ENCODE measurements at places on chromosomes 1 and 21.
A peak's percentile ranks its signal among the peaks of the same experiment; 100 is the strongest.

GRCh38 chr1:174032671-174033222 lies 10.6 kb upstream of the RC3H1 start:
- no peak for DNase-seq

DNA sequence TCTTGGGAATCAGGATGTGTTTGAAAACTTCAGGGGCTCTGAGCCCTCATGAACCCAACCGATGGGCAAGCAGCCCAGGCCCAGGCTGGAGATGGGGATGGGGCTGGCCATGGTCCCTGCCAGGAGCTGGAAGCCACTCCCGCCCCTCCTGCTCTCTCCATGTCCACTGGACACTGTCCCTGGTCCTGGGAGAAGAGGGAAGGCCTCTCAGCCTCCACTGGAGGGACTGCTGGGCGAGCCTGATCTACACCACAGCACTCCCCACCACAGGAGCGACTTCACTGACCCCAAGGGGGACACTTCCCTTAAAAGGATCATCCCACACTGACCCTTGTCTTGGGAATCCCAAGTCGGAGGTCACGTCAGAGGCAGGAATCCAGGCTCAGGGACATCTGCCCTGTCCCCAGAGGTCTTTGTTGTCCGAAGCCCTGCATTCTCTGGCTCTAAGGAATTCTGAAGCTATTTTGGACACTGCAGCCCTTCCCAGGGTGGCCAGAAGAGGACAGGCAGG lies 16.9 kb upstream of the COL18A1 start:
- DNase-seq, result no peak

DNA sequence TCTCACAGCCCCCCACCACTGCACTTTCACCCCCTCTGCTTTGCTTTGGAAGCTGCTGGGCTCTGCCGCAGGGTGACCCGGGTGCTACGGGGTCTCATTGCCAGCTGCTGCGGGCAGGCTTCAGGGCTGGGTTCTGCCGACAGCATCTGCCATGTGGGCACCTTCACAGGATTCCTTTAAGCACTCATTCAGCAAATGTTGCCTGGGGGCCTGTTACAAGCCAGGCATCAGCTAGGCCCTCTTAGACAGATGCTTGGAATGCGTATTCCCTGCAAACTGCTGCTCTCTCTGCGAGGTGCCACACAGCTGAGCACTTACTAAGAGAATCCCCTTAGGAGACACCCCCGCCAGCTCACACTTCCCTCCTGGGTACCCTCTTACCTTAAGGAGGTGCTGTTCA lies 29.2 kb downstream of the COL16A1 start:
- DNase-seq, result no peak

- DNase-seq, result peak; percentile 49
These were observed 7.4 kb downstream of the DOP1B start for GRCh38 chr21:36163750-36164741.

- no peak for DNase-seq
These were observed 9.2 kb downstream of the DENND4B start for GRCh38 chr1:153937331-153937730.

- peak; percentile 70 for DNase-seq
These were observed 9.6 kb upstream of the ADORA1 start for GRCh38 chr1:203117611-203118575.

- no peak for DNase-seq
These were observed 143.5 kb downstream of the SLC30A10 start for GRCh38 chr1:219784660-219785381.

DNA sequence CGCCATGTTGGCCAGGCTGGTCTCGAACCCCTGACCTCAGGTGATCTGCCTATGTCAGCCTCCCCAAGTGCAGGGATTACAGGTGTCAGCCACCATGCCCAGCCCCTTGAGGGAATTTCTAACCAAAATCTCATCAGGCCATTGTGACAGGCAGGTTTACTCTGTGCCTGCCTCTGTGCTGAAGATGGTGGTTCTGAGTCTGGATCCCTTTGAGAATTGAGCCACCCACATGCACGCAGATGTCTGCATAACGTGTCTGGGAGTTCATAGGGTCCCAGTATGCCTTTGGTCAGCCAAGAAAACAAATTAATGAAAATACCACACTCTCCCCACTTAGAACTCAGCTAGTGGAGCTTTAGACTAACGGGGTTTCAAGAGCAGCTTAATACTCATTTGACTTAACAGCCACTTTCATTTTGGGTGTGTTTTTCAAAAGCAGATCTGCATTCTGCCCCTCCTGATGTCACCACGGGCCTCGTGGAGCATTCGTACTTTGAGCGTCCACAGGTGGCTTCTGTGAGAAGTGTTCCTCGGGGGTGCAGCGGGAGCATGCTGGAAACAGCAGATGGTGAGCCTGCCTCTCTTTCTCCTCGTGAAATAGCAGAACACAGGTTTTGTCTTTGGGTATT lies 45.3 kb downstream of the DIP2A start:
- no peak for DNase-seq

- DNase-seq, result no peak
These were observed 9.0 kb downstream of the DDX59 start for GRCh38 chr1:200660719-200661118.

DNA sequence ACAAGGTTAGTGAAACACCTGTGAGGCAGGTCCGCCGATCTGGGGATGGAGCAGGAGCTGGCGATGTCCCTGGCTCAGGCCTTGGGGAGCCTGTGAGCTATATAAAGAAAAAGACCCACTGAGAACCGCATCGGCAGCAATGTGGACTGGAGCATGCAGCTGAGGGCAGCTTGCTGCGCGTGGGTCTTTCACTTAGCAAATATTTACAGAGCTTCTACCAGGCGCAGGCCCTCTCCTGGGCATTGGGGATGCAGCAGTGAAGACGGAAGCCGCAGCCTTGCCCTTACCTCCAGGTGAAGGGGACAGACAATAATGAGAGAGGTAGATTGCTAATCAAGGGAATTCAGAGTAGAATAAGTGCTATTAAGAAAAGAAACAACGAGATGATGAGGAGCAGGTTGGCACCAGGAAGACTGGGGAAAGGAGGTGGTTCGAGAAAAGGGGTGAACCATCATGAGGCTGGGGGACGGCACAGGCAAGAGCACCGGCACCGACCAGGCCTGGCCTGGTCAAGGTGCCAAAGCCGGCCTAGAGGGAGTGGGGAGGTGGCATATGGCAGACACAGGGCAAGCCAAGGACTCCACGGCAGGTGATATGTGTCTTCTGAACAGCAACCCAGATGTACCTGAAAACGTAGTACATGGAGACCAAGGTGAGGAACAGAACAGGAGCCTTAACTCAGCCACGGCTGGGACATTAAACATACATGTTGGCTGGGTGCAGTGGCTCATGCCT lies 60.7 kb upstream of the PAX7 start:
- DNase-seq, result no peak

DNA sequence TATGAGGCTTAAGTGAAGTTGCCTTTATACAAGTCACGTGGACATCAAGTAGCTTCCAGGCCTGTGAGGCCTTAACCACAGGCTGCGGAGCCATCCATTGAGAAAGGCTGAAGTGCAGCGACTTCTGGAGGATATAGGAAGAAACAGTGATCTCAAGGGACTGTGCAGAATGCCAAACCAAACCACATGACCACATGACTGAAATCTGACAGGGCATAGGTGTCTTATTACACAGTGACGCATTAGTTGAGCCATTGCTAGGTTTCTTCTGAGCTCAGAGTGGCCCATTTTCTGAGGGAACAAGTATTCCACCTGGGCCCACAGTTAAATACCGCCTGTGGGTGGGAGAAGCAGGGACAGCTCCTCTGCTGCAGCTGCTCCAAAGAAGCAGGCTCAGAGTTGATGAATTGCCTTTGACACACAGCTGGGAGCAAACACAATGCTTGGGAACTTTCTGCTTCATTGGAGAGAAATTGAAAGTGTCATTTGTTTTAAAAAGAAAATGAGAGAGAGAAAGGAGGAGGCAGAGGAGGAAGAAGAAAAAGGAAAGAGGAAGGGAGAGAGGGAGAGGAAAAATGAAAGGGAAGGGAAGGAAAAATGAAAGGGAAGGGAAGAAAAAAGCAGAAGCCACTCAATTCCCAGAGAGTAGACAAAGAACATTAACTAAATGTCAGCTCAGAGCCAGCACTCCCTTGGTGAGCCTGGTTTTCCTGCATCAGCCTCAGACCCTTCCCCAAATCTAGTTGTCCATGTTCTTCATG lies 94.4 kb downstream of the COLGALT2 start:
- peak; percentile 34 for DNase-seq

DNA sequence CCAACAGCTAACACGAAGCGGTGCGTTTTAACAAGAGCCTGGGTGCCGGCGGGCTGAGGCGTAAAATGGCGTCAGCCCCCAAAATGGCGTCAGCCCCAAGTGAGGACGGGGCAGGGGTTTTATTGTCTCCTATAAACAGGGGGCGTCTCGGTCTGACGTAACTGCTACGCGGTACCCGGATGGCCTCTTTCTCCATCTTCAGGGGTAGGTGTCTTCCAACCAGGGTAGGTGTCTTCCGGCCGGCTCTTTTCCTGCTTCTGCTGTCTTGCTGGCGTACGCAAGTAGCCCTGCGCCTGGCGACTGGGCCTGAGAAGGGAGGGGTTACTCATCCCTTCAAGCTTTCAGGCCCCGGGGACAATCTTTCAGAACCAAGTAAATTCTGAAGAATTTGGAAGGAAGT lies 45.3 kb downstream of the LGR6 start:
- no peak for DNase-seq

DNA sequence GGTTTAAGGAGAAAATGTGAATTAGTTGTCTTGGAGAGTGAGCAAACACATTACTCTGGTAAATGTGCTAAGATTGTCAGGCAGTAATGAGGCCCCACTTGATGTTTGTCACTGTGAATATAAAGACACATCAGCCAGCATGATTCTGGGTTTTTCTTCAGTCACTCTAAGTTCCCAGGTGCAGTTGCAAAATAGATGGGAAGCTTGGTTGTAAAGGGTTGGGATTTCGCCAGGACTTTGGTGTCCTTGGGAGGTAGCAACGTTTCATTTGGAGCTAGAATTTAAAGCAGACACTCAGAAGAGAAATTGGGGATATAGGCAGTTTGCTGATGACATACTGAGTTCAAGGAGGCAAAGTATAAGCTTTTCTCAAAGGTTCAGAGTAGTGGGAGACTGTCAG lies 154.3 kb downstream of the MAST2 start:
- no peak for DNase-seq

- no peak for DNase-seq
These were observed 600 bp downstream of the ASTN1 start for GRCh38 chr1:177163844-177164379.

GRCh38 chr21:46168659-46169386 lies 13.4 kb upstream of the FTCD start:
- no peak for DNase-seq

DNA sequence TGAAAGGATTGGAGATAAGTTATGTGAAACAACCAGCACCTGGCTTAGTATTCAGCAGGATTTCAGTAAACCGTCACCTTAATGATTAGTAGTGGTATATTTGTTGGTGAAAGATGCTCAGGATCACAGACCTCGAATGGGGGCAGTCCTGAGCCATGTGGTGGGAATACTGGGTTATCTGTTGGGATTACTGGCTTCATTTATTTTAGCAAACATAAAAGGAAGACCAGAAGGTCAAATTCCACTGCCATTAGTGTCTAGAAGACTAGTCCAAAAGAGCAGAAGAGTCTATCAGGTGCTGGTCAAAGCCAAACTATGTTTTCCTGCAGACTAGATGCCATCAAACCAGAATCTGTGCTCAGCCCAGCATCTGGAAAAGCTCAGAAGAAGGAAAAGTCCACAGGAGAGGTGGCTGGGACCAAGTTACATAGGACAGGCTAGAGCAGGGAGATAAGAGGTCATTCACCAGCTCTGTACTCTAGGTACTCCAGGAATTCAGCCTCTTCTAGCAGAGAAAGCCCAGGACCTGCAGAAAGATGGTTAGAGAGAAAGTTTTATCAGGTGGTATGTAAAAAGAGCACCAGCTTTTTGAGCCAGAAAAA lies 343.4 kb downstream of the PLPP3 start:
- DNase-seq, result no peak

DNA sequence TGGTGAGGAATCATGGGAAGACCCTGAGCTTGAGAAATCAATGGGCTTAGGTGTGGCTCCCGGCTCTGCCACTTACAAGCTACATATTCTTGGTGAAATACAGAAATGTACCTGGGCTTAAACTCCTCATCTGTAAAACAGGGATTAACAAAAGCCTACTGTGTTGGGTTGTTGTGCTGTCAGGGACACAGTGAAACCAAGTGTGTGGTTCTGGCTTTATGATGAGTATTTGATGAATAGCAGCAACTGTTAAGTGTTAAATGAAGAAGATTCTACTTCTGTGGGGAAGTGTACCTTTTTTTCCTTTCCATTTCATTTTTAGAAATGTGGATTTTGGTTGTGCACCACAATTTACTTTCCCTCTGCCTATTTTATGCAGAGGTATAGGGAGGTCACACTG lies 41.1 kb upstream of the DUSP10 start:
- no peak for DNase-seq

GRCh38 chr1:24489674-24490073 lies 13.0 kb upstream of the RCAN3 start:
- no peak for DNase-seq

DNA sequence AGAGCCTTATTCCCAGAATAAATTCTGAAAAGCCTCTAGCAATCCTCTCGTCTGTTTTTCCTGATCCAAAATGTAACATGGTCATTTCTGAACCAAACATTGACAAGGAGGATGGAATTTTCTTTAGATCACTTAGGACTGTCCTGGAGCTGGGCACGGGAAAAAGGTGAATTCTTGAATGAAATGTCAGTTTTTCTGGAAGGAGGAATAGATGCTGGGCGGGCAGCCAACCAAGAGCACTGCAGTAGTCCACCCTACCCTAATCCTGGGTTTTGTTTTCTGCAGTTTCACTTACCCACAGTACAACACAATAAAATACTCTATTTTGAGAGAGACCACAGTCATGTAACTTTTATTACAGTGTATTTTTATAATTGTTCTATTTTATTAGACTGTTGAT lies 20.9 kb downstream of the RIT1 start:
- DNase-seq, result no peak

- DNase-seq, result no peak
These were observed 431.1 kb downstream of the LRRIQ3 start for GRCh38 chr1:73766786-73767348.

DNA sequence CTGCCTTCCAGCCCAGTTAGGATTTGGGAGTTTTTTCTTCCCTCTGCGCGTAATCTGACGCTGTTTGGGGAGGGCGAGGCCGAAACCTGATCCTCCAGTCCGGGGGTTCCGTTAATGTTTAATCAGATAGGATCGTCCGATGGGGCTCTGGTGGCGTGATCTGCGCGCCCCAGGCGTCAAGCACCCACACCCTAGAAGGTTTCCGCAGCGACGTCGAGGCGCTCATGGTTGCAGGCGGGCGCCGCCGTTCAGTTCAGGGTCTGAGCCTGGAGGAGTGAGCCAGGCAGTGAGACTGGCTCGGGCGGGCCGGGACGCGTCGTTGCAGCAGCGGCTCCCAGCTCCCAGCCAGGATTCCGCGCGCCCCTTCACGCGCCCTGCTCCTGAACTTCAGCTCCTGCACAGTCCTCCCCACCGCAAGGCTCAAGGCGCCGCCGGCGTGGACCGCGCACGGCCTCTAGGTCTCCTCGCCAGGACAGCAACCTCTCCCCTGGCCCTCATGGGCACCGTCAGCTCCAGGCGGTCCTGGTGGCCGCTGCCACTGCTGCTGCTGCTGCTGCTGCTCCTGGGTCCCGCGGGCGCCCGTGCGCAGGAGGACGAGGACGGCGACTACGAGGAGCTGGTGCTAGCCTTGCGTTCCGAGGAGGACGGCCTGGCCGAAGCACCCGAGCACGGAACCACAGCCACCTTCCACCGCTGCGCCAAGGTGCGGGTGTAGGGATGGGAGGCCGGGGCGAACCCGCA lies at the start of gene PCSK9:
TSS of gene PCSK9 (plus strand) at position 207 of the 741 bp plus-strand sequence. CDS start at position 497, 290 bp downstream.
- DNase-seq, result no peak

Measured in inflammatory macrophage (primary cell).